ENCODE measurements at places on chromosomes 7 and 10.

DNA sequence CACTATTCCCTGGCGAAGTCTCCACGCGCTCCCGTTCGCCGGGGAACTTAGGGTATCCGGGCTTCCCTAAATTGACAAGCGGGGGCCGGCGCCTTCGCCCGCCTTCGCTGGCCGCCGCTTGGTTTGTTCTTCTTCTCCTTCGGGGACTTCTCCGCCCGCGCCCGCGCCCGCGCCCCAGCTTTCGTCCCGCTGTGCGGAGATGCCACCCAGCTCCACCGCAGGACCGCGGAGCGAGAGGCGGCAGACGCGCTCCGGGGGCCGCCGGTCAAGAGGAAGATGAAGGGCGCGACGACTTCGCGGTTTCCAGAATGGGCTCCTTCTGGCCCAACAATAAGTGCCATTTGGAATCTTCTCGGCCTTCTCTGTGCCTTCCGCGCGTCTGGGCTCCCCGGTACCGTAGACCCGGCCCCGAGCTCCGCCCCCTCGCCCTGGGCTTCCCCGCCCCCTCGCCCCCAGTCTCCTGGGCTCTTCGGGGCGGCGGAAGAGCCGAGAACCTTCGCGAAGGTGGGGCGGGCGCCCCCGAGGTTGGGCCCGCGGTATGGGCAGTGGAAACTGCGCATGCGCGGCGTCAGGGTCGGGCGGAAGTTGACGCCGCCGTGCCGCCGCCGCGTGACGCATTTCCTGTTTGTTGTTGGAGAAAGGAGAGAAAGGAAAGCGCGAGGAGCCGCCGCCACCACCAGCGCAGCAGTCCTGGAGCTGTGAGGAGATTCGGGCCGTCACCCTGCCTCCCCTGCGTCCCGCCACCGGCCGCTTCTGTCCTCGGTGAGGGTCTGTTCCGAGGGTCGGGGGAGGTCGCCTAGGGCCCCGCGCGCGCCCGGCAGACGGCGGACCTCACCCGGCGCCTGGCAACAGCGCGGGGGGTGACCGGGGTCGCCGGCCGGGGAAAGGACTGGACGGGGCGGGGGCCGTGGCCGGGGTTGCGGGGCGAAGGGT lies at the start of gene DNAJB6:
Gene DNAJB6 (plus strand): TSS at position 622 of the 933 bp plus-strand sequence. CDS start 21,569 bp downstream, outside the sequence.
- DNase-seq = peak; percentile 90

DNA sequence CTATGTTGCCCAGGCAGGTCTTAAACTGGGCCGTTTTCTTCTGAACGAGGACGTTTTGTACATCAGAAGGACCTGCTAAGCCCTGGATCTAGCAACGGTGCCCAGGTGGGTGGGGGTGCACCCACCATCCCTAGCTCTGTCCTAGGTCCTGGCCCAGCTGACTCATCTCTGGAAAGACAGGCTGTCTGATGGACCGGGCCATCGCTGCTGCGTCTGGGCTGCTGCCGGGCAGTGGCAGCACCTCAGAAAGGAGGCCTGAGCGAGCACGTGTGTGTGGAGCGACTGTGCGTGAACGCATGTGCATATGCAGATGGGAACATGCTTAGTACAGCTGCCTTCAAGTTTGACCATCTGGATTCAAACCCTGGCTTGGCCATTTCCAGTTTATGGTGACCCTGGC lies 7.3 kb upstream of the ELFN1 start:
- DNase-seq = no peak

DNA sequence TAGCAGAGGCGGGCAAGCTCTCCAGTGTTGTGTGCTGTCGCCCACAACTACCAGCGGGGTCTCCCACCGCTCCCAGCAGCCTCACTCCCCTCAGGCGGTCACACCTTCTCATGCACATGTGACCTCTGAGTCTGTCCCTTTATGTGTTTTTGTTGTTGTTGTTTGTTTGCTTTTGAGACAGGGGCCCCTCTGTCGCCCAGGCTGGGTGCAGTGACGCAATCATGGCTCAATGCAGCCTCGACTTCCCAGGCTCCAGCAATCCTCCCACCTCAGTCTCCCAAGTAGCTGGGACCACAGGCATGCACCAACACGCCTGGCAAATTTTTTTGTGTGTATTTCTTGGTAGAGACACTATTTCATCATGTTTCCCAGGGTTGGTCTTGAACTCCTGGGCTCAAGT lies 1.5 kb downstream of the CPSF4 start:
- DNase-seq = no peak

DNA sequence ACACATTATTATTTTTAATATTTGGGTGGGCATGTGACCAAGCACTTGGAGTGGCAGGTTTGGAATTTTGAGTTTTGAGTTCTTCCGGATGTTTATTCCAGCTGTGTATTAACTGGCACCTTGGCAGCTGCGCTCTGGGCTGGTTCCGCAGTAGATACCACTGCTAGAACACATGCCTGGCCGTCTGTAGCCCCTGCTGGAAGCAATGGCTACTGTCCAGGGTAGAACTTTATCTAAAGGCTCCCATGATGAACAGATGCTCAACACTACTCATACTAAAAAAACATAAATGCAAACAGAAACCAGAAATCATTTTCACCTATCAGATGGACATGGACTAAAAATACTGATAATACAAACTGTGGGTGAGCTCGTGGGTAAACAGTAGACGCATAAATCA lies 19.4 kb upstream of the SH3PXD2A start:
- no peak for DNase-seq

- DNase-seq = no peak
Measured at GRCh38 chr10:18429335-18429734, 222.1 kb downstream of the NSUN6 start.

- DNase-seq = no peak
Measured at GRCh38 chr10:22305721-22306120, 10.5 kb upstream of the COMMD3 start.

DNA sequence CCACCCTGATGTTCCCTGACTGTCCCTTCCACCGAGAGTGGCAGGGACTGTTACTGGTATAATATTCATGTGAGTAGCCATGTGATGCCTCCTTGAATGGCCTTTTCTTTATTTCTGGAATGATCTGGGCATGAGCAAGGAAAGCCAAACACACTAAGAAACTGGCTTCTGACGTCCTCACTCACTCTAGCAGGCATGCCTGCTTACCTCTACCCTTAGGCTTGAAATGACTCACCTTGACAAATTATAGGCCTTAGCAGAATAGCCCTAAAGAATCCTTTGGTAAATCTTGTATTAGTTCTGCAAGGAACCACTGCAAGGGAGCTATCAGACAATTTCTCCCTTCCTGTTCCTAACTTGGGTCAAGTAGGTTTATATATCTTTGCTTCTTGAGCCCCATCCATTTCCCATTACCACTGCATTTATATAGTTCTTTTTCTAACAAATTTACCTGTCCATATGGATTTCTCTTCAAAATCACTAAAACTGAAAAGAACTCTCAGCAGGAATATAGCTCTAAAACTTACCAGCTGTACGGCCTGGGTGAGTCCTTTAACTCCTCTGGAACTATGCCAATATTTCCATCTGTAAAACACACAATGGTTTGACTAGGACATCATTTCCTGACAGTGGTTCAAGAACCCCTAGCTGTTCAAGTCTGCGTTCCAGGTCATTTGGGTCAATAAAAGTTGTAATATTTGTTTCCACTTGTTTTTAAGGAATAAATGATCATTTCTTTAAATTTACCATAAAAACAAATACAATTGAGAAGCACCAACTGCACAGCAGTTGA lies 13.0 kb upstream of the NDUFA5 start:
- DNase-seq = no peak

DNA sequence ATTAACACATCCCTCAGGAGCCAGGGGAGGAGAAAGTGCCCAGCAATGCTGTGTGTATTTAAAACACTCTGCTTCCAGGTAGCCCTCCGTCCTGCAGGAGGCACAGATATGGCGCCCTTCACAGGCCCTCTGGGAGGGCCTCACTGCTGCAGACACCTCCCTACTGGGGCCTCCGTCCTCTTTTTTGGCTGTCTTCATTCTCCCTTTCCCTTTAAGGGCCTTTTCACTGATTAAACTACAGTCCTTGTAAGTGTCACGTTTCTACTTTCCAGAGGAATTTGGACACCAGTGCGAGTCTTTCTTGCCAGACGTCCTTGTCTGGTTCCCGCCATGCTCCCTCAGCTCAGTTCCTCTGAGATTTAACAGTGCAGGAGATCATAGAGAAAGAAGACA lies 39.7 kb upstream of the MKRN1 start:
- no peak for DNase-seq

- DNase-seq = peak; percentile 81
Measured at GRCh38 chr10:60114765-60115586, 208.6 kb upstream of the CCDC6 start.

DNA sequence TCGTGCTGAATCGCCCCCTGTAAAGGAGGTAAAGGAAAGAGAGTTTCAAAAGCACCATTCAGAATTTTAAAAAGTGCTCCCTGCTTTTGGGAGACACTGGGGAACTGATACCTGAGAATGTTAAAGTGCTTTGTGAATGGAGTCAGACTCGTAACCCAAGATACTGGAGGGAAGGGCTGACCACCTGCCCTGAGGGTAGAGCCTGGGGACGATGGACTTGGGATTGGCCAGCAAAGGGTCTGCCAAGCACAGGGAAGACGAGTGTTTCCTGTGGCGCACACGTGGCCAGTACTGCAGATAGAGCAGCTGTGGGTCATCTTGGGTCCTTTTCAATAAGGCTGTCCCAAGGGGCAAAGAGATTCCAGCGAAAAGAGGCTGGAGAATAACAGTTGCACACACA lies 1284.1 kb upstream of the AUTS2 start:
- DNase-seq = no peak

DNA sequence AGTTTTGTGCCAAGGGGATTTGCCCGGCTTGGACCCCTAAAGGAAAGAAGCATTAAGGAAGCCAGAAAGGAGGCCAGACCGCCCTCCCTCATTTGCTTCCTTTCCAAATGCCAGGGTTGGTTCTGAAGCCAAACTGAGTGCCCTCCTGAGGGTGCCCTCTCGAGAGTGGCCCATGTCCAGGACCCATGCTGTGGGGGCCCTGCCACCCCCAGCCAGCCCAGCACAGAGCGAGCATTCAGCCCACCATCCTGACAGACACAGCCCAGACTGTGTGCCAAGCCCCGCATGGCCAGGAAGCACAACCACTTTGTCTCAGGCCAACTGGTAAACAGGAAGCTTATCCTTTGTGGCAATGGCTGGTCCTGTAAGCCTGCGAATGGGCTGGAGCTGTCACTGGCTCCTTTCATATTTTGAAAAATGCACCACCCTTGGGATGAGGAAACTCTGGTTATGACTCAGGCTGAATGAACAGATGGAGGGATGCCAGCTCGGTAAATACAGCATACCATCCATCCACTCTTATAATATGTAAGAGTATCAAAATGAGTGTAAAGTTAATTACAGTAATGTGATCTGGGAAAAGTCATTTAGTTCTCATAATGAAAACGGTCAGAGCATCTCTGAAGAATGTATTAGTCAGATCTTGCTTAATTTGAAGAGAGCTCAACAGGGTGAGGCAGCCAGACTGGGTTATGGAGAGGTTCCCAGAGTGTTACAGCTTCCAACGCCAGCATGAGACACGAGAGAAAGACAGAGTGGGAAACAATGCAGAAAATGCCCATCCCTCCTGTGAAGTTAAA lies 65.0 kb downstream of the STK17A start:
- DNase-seq = no peak

DNA sequence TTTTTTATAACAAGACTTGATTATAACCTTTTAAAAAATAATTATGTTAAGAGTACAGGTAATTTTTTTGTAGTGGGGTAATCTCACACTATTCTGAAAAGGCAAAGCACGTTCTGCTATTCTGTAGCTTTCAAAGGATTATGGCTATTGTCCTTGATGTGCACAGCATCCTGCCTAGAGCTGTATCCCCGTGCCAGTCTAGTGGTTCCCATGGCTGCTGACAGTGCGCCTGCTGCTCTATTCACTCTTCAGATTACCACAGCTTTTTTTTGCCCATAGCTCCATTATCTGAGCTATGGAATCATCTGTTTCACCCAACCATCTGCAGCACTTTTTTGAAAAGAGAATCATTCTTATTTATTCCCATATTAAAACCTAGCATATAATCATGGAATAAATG lies 723.4 kb downstream of the PHTF2 start:
- DNase-seq = no peak

- no peak for DNase-seq
Measured at GRCh38 chr7:134850066-134850465, 70.6 kb downstream of the CALD1 start.

DNA sequence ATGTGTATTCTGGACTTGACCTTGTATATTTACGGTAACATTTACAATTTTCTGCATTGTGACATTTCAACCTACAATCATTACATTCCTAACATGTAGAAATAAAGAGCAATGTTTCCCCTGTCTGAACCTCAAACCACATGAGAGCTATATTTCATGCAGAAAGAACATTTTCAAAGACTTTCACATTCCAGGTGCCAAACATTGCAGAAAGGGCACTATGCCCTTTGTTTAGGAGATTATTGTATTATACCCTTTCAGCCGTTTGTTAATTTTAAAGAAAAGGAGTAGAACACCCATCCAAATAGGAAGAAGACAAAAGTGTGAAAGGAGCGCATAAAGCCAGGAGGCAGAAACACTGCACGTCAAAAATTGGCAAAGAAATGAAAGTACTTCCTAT lies 260.4 kb downstream of the RELN start:
- no peak for DNase-seq

- peak; percentile 19 for DNase-seq
Measured at GRCh38 chr7:83161186-83161585, 1.5 kb downstream of the PCLO start.

DNA sequence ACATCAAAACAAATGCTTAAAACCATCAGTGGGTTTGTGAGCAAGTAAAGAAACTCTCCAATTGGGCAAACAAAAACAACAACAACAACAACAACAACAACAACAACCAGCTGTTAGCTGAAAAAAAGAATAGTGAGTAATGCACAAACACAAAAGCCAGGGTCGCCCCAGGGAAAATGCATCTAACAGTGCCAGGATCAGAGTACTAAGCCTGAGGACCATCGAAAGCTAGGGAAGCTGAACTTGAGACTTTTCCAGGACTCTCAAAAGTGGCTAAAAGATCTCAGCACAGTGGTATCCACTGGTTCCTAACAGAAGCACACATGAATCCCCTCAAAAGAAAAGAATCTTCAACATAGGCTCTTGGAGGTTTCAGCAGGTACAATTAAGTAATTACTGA lies 83.3 kb downstream of the CPXM2 start:
- no peak for DNase-seq

DNA sequence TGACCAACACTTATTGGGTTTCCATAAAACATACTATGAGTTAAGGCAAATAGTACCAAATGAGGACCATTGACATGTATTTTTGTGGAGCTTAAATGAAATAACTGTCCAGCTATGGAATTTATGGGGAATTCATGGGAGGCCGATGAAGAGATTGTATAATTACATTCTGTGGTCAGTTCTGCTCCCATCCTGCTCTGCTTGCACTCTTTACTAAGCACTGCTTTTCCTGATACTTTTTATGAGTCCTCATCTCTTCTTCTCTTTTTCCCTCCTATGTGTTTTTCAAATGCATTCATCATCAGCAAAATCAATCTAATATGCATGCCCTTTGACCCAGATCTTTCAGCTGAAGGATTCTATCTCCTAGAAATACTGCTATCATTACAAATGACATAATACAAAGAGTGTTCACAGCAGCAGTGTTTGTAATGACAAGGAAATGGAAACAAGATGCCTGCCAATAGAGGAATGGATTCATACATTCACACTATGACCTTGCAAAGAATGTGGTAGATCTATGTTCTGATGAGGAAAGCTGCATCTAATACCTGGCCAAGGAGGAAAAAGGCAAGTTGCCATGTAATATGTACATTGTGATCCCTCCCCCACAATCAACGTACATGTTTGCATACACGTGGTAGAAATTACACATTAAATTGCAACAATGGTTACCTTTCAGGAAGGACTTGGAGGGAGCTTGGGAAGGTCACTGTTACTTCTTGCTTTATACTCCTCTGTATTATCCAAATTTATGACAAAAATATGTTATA lies 73.9 kb downstream of the PCGF5 start:
- DNase-seq = no peak

- DNase-seq = peak; percentile 53
Measured at GRCh38 chr10:118342638-118343020, 505 bp upstream of the FAM204A start.
